ENCODE measurements at places on chromosomes 5 and 9. TPM values are rescaled to one million over a fixed set of nuclear protein-coding genes. Genes with fewer than 3 reads are reported as not detected.

Gene NUTM2G
- total RNA-seq, result not detected

Gene CDO1
- 9.0 TPM for total RNA-seq

Gene LCN2
- 11.5 TPM for total RNA-seq

Gene ADAMTS2
- total RNA-seq, result 49.5 TPM

Gene SOHLH1
- not detected for total RNA-seq

Gene TSSK1B
- 0.15 TPM for total RNA-seq

Gene NMUR2
- total RNA-seq, result 0.37 TPM

Gene ZNF366
- 12.4 TPM for total RNA-seq

Gene INSYN2B
- total RNA-seq, result not detected

Gene BRINP1
- total RNA-seq, result 10.9 TPM

Gene SHOC1
- 0.15 TPM for total RNA-seq

Gene SPAAR
- total RNA-seq, result 19.9 TPM

Gene GNE
- total RNA-seq, result 23.6 TPM

Gene PCDHAC2
- total RNA-seq, result 23.0 TPM

Gene PSAT1
- 3.0 TPM for total RNA-seq

Gene RNF183
- not detected for total RNA-seq

Gene HMCN2
- total RNA-seq, result 1.8 TPM

Gene OGN
- total RNA-seq, result 0.55 TPM

Gene LRRC19
- total RNA-seq, result 1.5 TPM

Gene CCDC180
- total RNA-seq, result 60.8 TPM

Gene UNC13B
- 149 TPM for total RNA-seq

Gene THG1L
- 12.4 TPM for total RNA-seq

Gene AFAP1L1
- 15.1 TPM for total RNA-seq

Gene OSMR
- 123 TPM for total RNA-seq

Gene RANBP6
- 9.4 TPM for total RNA-seq

Gene EQTN
- 0.34 TPM for total RNA-seq

Gene TRPM3
- total RNA-seq, result not detected

Gene SLC22A5
- total RNA-seq, result 13.5 TPM

Gene LHX2
- not detected for total RNA-seq

Gene CDHR2
- total RNA-seq, result not detected

Data from upper lobe of left lung (tissue), 6 donors.